ENCODE measurements at places on chromosomes 2 and 18.
A peak's percentile ranks its signal among the peaks of the same experiment; 100 is the strongest.

DNA sequence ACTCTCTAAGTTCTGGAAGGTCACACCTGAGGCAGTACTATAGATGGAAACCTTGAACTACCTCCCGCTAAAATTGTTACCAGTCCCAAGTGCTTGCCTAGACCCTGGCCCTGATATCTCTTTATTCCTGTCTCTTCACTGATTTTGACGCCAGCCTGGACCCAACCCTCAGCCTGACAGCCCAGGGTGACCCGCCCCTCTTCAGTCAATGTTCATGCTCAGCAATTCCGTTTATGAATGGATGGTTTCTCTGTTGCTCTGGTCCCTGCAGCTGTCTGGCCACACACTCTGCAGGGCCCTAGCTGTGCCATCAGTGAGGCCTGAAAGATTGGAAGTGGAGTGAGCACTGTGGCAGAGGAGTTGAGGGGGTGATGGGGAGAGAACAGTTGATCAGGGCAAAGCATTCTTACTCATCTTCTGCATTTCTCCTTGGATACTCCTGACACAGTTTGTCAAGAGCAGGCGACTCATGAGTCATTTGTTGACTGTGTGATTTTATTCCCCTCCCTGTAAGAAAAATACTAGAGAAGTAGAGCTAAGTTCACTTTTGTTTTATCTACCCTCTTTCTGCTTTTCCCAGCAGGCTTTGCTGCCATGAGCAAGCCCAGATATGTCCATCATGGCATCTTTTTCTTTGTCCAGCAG, 46.0 kb downstream of the NPAS2 start:
- peak; percentile 29 for ATAC-seq

DNA sequence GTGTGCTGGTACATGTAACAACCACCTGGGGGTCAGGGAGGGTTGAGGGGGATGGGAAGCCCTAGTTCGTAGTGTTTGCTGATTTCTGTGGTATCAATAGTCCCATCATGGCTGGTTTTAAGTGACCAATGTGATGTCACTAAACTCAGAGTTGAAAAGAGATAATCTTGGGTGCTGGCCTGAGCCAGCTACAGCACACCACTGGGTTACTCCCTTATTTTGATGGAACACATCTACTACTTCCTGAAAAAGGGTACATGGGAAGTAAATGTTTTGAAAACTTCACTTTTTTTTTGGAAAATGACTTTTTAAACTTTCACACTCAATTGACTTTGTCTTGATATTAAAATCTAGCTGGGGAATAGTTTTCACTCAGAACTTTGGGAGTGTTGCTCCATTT, 87.0 kb upstream of the CXCR4 start:
- no peak for ATAC-seq

- ATAC-seq = no peak
These were observed 5.4 kb upstream of the KCNG2 start for GRCh38 chr18:79792096-79792987.

DNA sequence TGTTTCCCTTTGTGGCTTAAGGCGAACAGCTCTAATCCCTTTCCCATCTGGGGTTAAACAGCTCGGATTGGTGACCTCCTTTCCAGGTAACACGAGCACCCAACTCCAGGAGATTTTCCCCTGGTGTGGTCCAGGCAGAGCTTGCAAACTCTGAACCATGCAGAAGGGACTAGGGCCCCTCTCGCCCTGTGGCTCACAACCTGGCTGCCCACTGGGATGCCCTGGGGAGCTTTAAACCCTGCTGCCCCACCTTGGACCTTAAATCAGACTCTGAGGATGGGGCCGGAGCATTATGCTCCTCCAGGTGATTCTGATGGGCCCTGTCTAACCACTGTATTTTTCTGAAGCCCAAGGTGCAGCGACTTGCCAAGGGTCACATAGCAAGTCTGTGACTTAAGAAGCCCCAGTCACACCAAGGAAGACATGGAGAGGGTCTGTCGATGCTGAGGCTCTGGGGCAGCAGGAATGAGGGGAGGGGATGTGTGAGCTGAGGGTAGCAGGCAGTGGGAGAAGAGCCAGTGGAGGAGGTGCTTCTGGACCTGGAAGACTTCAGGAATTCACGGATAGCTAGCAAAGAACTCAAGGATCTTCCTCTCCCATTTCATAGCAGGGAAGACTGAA, 5.9 kb downstream of the ARID5A start:
- ATAC-seq = no peak

Data from stimulated activated memory B cell treated with anti-CD40 and anti-IgM and Interleukin-4, amounts not matched to agents 10 μg/mL and 1 μg/mL and 100 μg/mL, for 72 hours (primary cell).